ENCODE measurements at places on chromosomes 1 and 21.

DNA sequence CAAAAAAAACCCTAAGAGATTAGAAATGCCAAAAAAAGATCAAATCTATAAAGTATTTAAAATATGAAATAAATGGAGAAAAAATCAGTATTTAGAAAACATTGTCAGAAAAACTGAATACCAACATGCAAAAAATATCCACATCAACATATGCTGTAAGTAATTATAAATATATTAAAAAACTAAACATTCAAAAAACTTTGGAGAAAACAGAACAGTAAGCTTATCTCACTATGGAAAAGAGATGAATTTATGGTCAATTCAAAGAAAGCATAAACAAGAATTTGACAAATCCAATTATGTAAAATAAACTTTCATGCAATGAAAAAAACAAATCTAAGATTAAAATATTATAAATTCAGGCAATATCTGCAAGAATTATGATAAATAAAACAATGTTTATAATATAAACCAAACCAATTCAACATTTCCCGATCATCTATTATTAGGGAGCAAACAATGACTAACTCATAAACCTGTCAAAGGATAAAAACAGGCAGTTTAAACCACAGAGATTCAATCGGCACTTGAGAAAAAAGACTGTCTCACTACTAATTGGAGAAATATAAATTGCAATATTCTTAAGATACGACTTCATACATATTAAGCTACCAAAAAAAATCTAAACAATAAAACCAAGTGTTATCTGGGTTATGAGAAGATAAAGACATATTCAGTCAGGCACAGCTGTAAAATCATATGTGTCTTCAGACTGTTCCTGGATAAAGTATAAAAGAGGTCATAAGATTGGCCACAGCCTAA lies 21.8 kb downstream of the EYA3 start:
- DNase-seq, result no peak

DNA sequence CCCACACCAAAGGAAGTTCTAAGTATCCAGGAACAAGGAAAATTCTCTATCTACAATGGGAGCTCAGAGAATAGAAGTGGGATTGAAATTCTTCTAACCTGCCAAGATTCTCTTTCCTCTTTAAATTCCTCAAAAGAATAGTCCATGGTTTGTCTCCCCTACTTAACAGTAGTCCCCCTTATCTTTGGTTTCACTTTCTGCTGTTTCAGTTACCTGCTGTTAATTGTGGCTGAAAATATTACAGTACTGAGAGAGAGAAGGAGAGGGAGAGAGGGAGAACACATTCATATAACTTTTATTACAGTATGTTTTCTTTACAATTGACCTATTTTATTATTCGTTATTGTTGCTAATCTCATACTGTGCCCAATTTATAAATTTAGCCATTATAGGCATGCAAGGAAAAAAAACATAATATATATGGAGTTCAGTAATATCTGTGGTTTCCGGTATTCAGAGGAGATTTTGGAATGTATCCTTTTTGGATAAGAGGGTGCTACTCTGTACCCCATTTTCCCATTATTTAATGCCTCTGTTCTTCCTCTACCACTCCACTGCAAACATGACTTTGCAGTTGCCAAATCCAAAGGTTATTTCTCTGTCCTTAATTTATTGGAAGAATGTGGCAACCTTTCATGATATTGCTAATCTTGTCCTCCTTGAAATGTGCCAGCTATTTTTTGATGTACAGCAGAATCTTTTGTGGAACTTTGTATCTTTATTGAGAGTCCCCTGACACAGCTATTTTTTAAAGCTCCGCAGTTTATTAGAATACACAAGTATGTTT lies 68.0 kb downstream of the USP25 start:
- no peak for DNase-seq

DNA sequence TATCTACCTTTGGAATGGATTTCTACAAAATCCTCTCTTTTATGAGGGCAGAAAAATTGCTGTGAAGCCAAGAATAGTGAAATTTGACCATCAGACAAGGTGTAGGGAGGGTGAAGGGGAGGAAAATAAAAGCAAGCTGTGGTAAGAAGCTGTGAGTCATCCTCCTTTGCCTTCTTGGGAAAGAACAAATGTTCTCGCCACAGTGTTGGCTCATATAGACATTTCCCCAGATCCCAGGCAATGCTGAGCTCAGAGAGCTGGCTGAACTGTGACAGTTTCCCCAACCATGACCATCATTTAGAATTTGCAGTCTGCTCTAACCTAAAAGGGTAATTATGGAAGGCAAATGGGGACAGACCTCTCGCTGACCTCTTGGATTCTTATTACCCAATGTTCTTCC lies 235.4 kb downstream of the PBX1 start:
- no peak for DNase-seq

GRCh38 chr1:34784751-34785221 lies 3.8 kb downstream of the GJB3 start:
- no peak for DNase-seq

- no peak for DNase-seq
Measured at GRCh38 chr1:108811611-108812010, 45.3 kb downstream of the AKNAD1 start.

DNA sequence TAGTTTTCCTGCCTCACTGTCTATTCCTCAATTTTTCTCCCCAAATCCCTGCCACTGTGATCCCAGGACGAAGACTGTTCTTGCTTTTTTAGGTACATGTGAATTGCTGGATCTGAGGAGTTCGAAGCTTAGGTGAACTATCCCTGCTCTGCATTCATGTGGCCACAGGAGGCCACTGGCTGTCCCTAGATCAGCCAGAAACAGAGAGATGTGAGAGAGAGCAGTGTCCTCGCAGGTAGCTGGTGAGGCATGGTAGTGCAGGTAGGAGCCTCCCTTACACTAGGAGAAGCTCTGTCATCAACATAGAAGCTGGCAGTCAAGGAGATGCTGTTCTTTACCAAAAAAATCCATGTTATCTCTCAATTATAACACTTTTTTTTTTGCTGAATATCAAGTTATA lies 71.5 kb downstream of the USP24 start:
- no peak for DNase-seq

DNA sequence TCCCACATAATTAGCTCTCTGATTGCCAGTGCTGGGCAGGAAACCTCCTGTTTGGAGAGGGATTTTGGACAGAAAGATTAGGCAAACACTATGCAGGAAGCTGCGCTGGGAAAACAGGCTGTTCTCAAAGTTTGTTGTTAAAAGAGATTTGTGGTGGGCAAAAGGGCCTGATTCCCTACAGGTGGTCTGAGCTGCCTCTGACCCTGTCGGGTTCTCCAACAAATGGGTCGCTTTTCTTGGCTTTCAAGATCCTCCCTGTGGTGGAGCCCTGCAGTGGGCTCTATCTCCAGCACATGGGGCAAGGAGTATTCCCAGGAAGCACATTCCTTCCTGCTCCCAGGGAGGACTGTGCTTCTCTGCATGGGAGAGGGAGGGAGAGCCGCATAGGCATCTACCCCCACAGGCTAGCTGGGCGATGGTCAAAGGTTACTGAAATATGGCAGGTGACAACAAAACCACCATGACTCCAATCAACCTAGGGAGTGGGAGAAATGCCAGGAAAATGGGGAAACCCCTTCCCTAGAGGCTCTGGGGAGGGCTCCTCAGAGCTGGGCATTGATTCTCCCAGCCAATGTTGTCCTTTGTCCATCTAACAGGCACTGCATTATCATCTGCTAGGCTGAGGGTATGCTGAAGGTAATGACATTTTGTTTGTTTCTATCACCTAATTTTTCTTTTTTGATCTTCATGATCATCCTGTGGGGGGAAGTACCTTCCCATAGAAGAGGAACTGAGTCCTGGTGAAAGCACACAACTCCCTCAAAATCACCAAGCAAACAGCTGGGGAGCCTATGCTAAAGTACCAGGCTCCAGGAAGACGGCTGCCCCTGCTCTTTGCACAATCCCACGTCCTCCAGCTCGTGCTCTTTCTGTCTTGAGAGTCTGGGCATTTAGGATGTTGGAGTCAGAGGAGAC lies 85.3 kb downstream of the PLXNA2 start:
- no peak for DNase-seq

- DNase-seq, result peak; percentile 12
Measured at GRCh38 chr1:169814265-169814664, 19.6 kb upstream of the METTL18 start.

- no peak for DNase-seq
Measured at GRCh38 chr1:17531682-17532487, 7.6 kb upstream of the ARHGEF10L start.

DNA sequence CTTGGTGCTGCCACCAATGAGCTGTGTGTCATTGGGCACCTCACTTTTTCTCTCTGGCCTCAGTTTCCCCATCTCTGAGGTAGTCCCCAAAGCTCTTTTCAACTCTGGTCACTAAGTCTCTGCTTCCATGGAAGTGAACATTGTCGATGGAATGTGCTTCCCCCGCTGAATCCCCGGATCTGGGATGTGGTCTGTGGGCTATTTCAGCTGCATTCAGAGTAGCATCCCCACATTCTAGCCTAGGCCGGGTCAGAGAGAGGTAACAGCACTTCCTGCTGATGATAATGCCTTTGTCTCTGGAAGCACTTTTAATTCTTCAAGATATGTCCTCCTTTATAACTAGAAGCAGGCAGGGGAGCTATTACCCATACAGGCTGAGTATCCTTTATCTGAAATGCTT lies 29.8 kb downstream of the RASSF5 start:
- DNase-seq, result no peak

- no peak for DNase-seq
Measured at GRCh38 chr1:228957535-228957934, 222.3 kb downstream of the RHOU start.

DNA sequence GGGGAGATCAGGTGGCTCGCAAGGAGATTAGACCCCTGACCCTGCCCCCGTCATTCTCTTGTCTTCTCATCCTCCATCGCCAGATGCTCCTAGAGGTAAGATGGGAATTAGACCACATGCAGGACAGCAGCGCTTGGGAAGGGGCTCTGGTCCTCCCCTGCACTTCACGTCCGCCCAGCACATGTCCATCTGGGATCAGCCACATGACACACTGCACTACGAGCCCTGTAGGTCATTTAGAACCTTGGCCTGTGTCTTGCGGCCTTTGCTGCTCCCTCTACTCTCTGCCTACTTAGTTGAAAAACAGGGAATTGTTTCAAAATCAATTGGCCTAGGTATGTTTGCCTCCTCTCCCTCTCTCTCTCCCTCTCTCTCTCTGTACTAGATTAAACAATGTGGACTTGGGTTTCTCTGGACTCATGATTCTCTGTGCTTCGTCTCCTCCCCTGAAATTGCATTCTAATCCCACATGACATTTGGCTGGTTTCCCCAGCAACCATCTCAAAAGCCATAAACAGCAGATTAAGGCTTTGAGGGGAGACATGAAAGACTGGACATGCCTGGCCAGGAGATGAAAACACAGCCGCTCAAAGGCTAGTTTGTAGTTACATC lies 3.8 kb upstream of the NCMAP start:
- no peak for DNase-seq

- no peak for DNase-seq
Measured at GRCh38 chr1:37845049-37845646, 14.2 kb downstream of the MTF1 start.

- peak; percentile 94 for DNase-seq
Measured at GRCh38 chr1:226738995-226739695, at the start of gene ITPKB. TSS of gene ITPKB (minus strand) at chr1:226739282. CDS start at chr1:226737458, 1,824 bp downstream.

GRCh38 chr1:85313888-85314696 lies 37.7 kb upstream of the BCL10 start:
- DNase-seq, result no peak

DNA sequence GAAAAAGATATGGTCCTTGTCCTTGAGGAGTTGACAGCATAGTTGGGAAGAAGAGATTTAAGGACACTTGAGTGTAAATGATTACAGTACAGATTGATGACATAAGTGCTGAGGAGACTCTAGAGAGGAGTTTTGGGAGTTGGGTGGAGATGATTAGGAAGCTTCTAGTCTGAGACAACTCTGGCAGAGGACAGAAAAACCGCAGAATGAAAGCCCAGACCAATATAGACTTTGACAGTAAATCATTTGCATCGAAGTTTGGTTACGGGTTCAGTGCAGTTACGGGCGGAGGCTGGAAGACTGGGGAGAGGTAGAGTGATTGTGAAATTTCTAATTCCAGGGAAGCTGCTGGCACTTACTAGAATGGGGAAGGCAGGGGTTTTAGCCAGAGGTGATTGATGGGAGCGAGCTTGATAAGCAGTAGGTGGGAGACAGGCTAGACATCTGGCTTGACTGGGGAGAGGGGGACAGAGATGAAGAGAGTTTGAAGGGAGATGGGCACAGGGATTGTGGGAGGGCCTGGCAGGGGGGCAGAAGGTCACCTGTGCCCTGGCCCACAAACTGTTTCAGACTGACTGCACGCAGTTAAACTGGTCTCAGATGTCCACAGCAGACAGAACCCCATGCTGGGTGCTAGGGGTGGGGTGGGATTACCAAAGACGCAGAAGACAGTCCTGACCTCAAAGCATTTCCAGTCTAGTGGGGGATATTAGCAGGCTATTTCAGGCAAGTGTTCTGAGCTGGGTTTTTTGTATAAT lies 20.1 kb downstream of the SH2D2A start:
- no peak for DNase-seq

GRCh38 chr1:17596186-17596585 lies 56.7 kb downstream of the ARHGEF10L start:
- DNase-seq, result no peak

GRCh38 chr1:39671433-39671792 lies 494 bp downstream of the NT5C1A start:
- DNase-seq, result no peak

DNA sequence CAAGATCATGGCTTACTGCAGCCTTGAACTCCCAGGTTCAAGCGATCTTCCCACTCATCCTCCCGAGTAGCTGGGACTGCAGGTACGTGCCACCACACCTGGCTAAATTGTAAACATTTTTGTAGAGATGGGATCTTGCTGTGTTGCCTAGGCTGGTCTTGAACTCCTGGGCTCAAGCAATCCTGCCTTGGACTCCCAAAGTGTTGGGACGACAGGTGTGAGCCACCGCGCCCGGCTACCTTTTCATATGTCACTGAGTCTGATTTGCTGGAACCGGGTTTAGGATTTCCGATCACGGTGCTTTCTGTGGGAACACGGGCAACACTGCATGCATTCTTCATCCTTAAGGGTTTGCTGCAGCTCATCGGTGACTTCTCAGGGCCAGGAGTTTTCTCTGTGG lies 32.2 kb upstream of the PCBP3 start:
- no peak for DNase-seq

DNA sequence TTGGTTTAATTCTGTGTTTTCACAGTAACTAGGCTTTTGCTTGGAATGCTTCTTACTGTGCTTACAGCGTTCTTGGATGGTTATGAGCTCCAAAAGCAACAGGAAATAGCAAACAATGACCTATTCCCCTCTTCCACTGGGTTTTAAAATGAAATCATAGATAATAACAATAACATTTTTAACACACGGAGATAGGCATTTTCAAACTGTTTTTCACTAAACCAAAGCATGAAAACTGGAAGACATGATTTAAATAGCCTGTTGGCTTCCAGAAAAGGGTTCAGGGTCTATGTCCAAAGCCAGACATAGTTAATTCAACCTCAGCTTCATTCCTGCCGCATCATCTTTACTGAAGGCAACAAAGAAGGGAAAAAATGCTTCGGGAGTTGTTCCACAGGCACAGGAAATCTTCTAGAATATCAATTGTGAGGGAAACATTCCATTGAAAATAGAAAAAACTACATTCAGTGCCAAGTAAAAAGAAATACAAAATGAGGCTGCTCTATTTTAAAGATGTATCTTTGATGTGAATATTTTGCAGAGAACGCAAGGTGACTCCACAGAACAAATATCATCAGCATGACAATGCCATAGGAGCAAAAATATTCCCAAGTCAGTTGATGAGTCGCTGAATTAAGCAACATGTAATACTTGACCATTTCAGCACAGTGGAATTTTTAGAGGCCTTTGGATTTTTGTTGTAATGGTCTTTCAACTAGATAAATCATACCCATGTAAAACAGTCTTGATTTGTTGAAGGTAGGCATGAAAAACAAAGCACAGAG lies 80.7 kb downstream of the NID1 start:
- no peak for DNase-seq

GRCh38 chr1:47684964-47685762 lies 247.3 kb downstream of the FOXD2 start:
- DNase-seq, result no peak

Data from Jurkat, Clone E6-1 (cell line).